ENCODE measurements at places on chromosomes 7 and 10. TPM values are rescaled to one million over a fixed set of nuclear protein-coding genes. Genes with fewer than 3 reads are reported as not detected.

The USP6NL gene
- 35.6 TPM for total RNA-seq

The RAB19 gene
- total RNA-seq = 3.8 TPM

The AKR1C2 gene
- 28.8 TPM for total RNA-seq

The SFRP5 gene
- total RNA-seq = 1.1 TPM

The CNTNAP2 gene
- 42.5 TPM for total RNA-seq

The DLG5 gene
- 65.9 TPM for total RNA-seq

The INSYN2A gene
- not detected for total RNA-seq

The SPDYE16 gene
- total RNA-seq = 0.34 TPM

The VENTX gene
- 0.12 TPM for total RNA-seq

The PTPN20 gene
- total RNA-seq = not detected

The USP54 gene
- total RNA-seq = 43.5 TPM

The SP8 gene
- 13.2 TPM for total RNA-seq

The ANKRD1 gene
- 75.7 TPM for total RNA-seq

The PILRA gene
- total RNA-seq = not detected

The CRHR2 gene
- total RNA-seq = not detected

The TRIM50 gene
- total RNA-seq = not detected

The SLC13A4 gene
- total RNA-seq = not detected

The SERPINE1 gene
- total RNA-seq = 0.09 TPM

The FOXI2 gene
- total RNA-seq = not detected

The LLCFC1 gene
- not detected for total RNA-seq

The SLC26A5 gene
- 1.5 TPM for total RNA-seq

The PNLIP gene
- not detected for total RNA-seq

The SFR1 gene
- 8.7 TPM for total RNA-seq

The AGMO gene
- 0.16 TPM for total RNA-seq

The PCDH15 gene
- total RNA-seq = 0.07 TPM

The TRPV5 gene
- not detected for total RNA-seq
